Liver (tissue), 10 donors: ENCODE measurements at places on chromosomes 2 and 18.

DNA sequence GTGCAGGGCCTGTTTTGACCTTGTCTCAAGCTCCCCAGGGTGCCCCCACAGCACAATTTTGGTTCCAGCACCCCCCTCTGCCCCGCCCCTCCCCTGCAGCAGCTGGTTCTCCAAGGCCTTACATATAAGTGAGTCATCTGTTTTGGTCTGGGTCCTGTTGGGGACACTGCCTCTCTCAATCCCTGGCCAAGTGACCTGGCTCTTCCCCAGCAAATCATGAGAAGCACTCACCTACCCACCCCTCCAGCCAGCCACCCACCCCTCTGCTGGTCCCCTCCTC lies 90.5 kb downstream of the INHBB start:
- DNase-seq = no peak

DNA sequence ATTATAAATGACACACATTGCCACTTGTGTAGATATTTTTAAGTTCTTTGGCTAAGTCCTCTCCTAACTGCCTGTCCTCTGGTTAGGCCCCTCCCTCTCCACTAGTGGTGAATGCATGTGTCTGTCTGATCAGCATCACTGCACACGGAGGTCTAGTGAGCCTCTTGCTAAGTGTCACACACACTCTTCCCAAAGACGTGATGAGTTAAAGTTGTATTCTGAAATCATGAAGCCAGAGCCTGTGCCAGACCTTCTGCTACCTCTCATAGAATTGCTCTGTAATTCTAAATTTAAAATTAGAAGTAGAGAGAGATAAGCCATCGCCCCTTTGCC lies 41.3 kb downstream of the RALB start:
- no peak for DNase-seq

GRCh38 chr2:205675861-205676516 lies 6.3 kb upstream of the NRP2 start:
- no peak for DNase-seq

DNA sequence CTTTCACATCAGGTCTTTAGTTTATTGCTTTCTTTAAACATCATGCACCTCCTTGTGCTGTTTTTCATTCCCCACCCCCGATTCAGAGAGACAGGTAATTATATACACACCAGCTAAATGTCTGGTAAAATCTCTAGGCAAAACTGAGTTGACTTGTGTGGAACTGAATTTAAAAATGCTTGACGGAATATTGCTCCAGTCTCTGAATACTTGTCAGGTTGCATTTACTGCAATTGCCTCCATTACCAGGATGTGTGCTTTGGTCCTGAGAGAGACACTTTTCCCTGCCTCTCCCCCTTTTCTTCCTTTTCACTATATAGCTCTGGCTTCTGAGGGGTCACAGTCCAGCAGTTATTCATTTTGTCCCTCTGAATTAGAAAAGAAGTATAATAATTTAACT lies 104.0 kb downstream of the PTPRM start:
- DNase-seq = no peak

DNA sequence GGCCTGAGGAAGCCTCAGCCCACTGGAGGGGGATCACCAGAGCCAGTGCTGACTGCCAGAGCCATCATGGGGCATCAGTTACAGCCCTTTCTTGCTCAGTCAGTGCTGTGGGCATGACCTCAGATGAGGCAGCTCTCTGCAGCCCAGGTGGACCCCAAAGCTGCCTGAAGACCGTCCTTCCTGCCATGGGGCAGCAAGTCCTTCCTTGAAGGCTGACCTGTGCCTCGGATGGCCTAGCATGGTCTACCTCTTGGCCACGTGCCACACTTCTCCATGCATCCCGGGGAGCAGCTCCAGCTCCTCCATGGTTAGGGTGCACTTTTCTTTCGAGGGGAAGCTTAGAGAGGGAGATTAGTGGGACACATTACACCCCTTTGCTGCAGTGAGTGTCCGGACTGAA lies 233.4 kb downstream of the VAPA start:
- no peak for DNase-seq

GRCh38 chr2:216694082-216694825 lies 1.1 kb downstream of the IGFBP5 start:
- DNase-seq = no peak

DNA sequence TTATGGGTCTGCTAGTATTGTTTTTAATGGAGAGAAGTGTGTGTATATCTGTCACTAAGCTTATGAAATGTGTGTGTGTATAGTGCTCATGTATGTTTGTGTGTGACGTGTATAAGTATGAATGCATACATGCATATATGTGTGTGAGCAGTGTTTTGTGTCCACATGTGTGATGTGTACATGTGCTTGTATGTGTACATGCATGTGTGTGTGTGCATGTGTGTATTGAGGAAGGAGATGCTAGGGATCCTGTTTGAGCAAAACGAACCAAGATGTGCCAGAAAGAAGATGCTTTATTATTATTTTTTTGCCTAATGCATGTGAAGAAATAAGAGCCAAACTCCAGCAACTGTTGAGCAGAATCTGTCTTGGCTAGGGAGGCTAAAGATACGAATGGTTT lies 301.3 kb upstream of the SKOR2 start:
- no peak for DNase-seq

DNA sequence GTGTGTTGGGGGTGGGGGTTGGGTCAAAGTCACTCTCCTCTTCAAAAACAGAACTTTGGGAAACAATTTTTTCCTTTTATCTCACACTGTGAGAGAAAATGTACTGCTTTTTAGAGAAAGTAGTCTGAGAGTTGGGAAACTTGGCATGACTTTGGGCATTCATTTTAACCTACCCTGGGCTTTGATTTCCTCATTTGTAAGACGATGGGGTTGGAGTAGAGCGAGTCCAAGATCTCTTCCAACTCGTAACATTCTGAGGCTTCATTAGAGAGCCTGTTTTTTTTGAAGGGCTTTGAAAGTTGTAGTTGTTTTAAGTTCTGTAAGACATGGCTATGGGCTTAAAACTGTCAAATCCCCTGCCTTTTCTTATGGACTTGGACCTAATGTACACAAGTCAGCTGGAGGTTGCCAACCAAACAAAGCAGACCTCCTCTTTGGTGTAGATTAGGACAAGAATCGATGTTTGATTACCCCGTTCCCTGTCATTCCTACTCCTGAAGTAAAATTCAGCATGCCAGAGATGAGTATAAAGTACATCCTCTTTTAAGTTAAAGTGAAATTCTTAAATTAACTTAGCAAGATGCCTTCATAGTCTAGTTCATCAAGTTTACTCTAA lies 8.4 kb downstream of the PHLPP1 start:
- no peak for DNase-seq

DNA sequence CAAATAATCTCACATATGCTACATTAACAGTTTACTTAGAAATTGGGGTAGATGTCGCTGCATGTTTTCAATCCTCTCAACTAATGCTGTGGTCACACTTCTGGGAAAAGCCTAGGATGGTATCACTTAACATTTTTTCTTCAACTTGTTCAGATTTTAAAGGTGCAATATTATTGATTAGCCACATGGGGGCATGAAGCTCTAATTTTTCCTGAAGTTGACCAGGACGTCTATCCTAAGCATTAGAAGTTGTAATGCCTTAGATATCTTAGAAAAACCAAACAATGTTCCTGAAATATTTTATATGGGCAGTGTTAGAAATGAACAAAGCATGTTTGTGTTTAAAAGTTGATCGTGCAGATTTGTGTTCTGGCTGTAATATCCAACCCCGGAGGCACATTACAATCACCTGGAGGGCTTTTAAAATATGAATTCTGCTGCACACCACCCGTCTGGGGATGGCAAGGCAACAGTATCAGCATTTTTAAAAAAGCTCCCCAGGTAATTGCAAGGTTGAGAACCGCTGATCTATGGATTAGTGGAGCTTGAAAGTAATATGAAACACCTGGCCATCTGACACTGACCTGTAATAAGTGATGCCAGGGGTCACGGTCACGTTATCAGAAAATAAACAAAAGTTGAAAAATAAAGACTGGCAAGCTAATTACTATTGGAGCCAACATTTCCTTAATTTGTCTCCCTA lies 100.5 kb upstream of the LMAN1 start:
- DNase-seq = no peak

DNA sequence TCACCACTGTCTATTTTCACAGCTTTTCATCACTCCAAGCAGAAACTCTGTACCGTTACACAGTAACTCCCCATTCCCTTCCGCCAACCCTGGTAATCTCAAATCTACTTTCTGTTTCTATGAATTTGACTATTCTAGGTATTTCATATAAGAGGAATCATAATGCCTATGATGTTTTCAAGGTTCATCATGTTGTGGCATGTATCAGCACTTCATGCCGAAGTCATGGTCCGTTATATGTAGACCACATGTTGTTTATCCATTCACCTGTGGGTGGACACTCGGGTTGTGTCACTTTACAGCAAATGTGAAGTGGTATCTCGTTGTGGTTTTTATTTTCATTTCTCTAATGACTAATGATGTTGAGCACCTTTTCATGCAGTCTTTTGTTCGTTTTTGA lies 21.6 kb downstream of the CPSF3 start:
- no peak for DNase-seq

DNA sequence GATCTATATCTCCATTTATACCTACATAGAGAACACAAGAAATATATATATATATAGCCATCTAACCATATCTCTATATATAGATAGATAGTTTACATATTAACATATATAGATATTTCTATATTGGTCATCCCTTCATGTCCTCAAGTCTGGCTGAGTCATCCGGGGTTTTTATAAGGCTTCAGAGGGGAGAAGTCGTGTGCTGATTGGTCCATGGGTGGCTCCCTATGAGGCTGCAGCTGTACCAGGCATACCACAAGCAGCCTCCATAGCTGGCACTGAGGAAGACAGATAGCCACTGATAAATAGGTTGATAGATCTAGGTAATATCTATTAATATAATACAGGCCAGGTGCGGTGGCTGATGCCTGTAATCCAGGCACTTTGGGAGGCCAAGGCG lies 618.3 kb upstream of the SETBP1 start:
- no peak for DNase-seq

DNA sequence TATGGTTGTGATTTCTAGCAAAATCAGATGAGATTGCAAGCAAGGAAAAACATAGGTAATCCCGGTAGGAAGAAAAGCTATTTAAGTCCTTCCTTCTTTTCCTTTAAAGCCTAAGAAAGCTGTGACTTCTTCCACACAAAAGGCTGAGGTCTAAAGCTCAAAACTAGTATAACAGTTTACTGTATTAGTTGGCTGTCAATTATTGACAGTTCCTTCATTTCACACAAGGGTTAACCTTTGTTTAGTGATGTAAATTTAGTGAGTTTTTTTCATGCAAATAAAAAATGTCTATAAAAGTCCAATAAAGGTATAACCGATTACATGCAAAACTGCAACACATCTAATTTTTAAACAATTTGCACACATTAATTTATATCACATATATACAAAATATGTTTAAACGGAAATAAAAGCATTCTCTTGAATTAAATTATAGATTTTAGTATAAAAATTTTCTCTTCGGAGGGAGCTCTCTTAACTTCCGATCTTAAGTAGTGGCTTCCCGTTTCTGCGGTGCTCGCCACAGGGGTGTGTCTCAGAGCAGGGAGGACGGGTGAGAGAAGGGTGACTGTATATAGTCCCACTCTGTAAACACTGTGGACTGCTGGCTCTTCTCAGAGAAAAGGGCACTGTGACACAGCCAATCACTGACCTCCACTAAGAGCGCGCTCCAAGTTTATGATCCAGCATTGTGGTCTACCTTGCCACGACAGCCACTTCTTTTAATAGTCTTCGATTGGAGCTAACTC lies 33.4 kb downstream of the TTR start:
- no peak for DNase-seq

DNA sequence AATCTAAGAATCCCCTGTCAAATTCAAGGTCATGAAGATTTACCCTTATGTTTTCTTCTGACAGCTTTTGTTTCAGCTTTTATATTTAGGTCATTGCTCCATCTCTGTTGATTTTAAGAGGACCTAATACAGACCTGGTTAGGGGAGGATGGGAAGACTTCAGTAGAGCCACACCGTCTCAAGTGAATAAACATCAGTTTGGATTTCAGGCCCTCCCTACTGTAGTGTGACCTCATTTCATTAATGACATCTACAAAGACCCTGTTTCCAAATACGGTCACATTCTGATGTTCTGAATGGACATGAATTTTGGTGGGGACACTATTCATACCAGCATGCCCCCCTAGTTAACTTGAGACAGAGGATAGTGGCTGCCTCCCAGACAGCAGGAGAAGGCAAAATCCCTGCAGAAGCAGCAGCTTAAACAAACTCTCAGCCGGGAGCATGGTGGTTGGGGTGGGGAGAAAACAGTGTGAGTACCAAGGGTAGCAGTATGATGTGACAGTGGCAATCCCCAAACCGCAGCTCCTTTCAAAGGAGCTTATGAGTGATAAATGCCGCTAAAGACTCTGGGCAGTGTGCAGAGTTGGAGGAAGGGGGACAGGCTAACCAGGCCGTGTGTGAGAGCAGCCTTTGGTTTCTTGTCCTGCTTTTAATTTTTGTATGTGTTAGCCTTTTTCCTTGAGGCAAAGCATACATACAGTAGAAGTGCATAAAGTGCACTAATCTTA lies 65.9 kb upstream of the TNP1 start:
- DNase-seq = no peak

- no peak for DNase-seq
Measured at GRCh38 chr2:46831869-46832265, 83.7 kb downstream of the MCFD2 start.

GRCh38 chr2:172052000-172052983 lies 33.0 kb upstream of the DLX1 start:
- no peak for DNase-seq

DNA sequence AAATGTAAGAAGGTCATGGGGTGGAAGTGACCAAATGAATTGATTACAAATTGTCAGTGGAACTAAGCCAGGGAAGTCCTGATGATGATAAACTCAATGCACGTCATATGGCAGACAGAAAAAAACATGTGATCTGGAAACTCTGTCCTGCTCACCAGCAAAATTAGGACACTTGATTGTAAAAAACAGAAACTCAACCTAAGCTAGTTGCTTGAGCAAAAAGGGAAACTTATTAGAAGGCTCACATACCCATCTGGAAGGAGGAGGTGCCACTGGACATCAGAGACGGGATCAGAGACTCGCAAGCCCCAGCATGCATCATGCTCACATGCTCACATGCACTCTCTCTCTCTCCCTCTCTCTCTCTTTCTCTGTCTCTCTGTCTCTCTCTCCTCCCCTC lies 96.8 kb downstream of the SP3 start:
- no peak for DNase-seq

GRCh38 chr2:9232886-9233285 lies 26.3 kb downstream of the ASAP2 start:
- DNase-seq = no peak

- DNase-seq = no peak
Measured at GRCh38 chr2:159396799-159397198, 110.3 kb upstream of the WDSUB1 start.

- DNase-seq = no peak
Measured at GRCh38 chr2:98768384-98769113, 37.6 kb upstream of the MGAT4A start.

- DNase-seq = no peak
Measured at GRCh38 chr2:96144481-96145035, 682 bp downstream of the DUSP2 start.

GRCh38 chr2:167749660-167750059 lies 497.7 kb downstream of the STK39 start:
- DNase-seq = no peak

GRCh38 chr2:3348767-3349166 lies 28.9 kb downstream of the EIPR1 start:
- no peak for DNase-seq
